ENCODE measurements at places on chromosomes 6 and 20.

DNA sequence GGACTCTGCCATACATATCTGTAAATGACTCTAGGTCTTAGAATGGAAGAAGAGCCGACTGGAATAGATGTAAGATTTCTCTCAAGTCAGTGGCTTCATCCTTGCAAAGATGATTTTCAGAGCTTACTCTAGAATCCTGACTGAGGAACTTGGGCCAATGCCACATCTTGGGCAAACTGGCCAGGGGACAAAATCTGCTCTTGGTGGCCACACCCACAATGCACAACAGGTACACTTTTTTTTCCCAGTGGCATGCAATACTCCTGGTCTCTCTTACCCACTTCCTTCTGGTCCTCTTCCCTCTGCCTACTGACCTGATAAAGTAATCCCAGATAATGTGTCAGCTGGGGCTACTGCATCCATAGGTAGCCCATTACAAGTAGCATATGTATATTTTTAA is 13.4 kb downstream of the CLIC5 start:
- DNase-seq = no peak

- DNase-seq = no peak
These were observed 5.0 kb upstream of the APOBEC2 start for GRCh38 chr6:41047745-41048732.

GRCh38 chr20:25032065-25032477 is 25.9 kb downstream of the ACSS1 start:
- DNase-seq = peak; percentile 77

- DNase-seq = no peak
These were observed 104.3 kb downstream of the FARS2 start for GRCh38 chr6:5365436-5366195.

GRCh38 chr6:1079525-1079924 is 232.4 kb upstream of the FOXQ1 start:
- DNase-seq = no peak

- no peak for DNase-seq
These were observed 4.2 kb upstream of the TFAP2A start for GRCh38 chr6:10418862-10419748.

GRCh38 chr6:134235937-134236751 is 81.8 kb downstream of the SGK1 start:
- no peak for DNase-seq

GRCh38 chr6:26087284-26088115 is at the start of gene HFE:
HFE (plus strand) TSS chr6:26087429; CDS start chr6:26087441, 12 bp downstream.
- DNase-seq = peak; percentile 52

GRCh38 chr6:150592377-150592995 is 7.2 kb upstream of the PLEKHG1 start:
- no peak for DNase-seq

DNA sequence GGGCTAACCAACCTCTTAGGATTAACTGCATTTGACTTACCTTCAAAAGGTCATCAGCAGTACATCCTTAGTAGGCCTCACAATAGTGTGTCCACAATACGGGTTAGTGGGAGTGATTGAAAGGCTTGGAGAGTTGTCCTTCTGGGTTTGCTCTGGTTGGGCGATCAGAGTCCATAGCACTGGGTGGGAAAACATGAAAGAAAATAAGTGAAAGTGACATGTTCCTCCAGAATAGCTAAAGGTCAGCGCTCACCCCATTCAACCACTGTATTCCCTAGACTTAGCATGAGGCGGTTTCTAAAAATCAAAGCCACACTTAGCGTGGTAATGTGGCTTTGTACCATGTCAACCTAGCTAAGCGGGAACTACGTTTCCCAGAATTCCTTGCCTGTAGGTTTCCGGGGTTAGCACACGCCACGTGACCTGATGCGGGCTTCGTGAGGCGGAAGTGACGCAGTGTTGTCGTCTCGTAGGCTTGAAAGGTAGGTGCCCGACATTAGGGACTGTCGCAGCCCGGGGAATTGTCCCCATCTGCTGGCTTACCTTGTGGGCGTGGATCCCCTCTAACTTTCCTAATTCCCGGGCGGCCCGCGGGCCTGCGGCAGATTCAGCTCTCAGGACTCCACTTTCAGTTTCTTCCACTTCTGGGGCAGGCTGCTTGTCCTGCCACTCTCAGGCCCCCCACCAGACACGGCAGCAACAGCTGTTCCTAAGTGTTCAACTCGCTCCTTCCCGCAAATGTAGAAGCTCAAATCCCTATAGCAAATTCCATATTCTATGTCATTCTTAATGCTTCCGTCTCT is 19.8 kb upstream of the SCP2D1 start:
- peak; percentile 98 for DNase-seq

All from pons (tissue), 1 donor.